CD4-positive, alpha-beta T cell treated with Interferon alpha-2 for 1 hour (primary cell): ENCODE measurements at places on chromosomes 3 and 15.

DNA sequence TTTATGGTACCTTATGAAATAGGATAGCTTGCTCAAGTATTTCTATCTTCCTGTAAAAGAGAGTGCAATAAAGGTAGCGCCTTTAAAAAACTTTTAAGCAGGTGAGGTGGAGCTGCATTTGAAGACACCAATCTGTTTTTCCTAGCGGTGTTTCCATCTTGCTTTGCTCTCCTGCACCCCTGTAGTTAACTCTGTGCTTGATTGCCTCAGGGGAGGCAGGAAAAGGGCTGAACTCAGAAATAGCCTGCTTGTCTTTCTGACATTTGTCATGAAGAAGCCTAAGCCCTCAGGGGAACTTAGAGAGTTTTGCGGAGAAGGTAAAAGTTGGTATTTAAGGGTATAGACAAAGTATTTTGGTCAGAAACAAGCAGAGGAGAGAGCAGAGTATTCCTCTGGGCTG is 63.0 kb upstream of the TPRG1 start:
- no peak for DNase-seq

GRCh38 chr3:195012100-195012499 is 258.9 kb downstream of the XXYLT1 start:
- DNase-seq: no peak

DNA sequence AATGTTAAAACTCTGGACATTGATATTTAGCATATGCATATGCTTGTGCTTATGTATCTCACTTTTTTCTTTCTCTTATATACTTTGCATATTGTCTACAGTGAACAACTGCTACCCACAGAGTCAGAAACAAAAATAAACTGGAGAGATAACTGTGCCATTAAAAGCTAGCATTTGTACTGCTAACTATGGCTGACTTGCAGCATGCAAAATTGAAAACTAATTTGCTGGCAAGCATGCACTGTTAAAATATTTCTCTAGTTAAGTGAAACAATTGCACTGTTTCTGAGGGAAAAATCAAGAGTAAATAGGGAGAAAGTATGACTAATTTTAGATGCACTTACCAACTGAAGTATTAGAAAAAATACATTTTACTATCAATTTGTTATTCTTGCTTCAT is 177.8 kb downstream of the CBLB start:
- no peak for DNase-seq

- DNase-seq: no peak
Observed at GRCh38 chr3:87057474-87057873, 66.5 kb upstream of the VGLL3 start.

DNA sequence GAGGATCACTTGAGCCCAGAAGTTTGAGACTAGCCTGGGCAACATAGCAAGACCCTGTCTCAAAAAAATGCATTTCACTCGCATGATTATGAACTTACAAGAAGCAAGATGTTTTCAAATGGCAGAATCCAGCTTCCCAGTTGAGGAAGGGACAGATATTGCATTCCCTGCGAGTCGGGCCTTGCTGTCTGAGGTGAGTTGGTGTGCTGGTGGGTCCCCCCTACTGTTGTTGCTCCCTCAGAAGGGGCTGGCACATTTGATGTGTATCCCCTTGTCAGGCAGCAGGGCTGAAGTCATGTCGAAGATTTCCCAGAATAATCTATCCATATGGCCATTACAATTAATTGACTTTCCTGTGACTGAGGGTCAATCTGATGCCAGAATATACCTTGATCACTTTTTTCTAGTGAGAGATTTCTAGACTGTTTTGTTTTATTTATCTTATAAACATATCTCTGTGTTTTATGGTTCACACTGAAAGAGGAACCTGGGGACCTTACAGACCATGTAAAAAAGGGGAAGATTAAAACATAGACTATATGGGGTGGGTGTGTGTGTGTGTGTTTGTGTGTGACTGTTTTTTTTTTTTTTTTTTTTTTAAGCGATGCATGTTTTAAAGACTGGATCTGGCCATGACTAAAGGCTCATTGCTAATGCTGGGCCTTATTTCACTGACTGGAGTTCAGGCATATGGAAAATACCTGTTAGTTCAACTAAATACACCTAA is 112.1 kb upstream of the MRPS22 start:
- no peak for DNase-seq

- no peak for DNase-seq
Observed at GRCh38 chr3:132867956-132868355, 145.7 kb upstream of the NPHP3 start.

- DNase-seq: no peak
Observed at GRCh38 chr15:39455471-39455991, 125.3 kb upstream of the THBS1 start.
